Neural progenitor cell (in vitro differentiated cells): ENCODE measurements at places on chromosomes 2 and 18.

- DNase-seq = no peak
These were observed 21.2 kb upstream of the MAL start for GRCh38 chr2:95004287-95004686.

DNA sequence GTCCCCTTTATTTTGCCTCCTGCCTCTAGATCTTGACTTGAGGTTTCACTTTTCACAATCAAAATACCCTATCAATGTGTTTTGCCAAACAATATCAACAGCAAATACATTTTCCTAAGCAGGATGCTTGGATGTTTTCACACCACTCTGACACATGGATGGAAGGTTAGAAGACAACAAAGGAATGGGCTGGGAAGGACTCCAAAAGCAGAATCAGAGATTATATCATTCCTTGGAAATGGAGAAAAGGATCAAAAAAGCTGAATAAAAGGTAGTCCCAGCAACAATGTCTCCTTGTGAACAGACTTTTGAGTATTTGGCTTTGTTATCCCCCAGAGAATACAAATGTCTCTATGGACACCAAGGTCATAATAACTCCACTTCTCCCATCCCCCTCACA, 170.8 kb downstream of the ETAA1 start:
- no peak for DNase-seq

GRCh38 chr2:71850306-71850801, 297.3 kb downstream of the CYP26B1 start:
- DNase-seq = no peak

GRCh38 chr2:235898766-235899165, 269.4 kb downstream of the GBX2 start:
- no peak for DNase-seq

DNA sequence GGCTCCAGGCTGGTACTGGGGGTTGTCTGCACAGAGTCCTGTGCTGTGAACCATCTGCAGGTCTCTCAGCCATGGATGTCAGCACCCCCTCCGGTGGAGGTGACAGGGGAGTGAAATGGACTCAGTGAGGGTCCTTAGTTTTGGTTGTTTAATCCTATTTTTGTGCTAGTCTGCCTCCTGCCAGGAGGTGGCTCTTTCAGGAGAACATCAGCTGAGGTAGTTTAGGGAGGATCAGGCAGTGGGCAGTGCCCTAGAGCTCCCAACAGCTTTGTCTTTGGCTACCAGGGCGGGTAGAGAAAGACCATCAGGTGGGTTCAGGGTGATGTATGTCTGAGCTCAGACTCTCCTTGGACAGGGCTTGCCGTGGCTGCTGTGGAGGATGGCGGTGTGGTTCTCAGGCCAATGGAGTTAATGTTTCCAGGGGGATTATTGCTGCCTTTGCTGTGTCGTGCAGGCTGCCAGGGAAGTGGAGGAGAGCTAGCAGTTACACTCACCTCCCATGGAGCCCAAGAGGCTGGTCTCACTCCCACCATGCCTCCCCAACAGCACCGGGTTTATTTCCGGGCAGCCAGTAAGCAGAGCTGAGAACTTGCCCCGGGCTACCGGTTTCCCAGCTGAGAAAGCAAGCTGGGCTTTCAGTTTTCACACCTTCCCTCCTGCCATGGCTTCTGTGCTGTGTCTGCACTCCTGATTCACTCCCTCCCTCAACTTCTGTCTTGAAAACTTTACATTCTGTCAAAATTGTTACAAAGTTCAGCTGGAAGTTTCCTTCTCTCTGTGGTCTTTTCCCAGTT, 563.4 kb downstream of the XIRP2 start:
- no peak for DNase-seq

DNA sequence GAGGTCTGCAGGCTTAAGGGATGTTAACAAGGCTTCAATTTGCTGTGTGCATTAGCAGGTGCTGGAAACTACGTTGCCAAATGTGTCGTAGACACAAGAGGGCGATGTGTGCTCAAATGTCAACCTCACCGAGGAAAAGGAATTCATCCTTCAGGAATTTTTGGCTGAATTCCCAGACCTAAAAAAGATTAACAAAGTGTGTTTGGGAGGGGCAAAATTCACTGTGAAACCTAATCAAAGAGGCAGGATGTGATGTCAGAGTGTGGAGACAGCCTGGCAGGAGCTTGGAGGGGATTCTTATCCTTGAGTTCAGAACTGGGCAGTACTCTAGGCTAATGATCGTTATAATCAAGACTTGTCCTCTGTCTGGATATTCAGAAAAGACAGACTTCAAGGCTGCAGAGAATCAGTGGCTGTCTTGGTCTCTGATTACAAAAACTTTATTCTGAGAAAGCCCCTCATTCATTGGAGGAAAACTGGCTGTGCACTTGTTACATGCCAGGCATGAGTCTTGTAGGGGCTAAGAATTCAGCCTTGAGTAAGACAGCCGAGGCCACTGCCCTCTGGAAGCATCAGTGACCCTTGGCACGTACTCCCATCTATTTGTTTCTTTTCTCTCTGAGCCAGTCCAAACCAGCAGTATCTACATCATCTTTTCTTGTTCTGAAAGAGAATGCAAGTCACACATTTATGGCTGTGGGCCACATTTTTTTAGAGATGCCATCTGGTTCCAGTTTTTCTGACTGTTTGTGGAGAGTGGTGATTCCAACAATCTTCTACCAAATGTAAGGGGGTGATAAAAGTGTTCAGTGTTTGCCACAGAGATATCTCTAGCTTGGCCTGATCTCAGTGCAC, 18.7 kb upstream of the SCYGR1 start:
- DNase-seq = peak; percentile 85

DNA sequence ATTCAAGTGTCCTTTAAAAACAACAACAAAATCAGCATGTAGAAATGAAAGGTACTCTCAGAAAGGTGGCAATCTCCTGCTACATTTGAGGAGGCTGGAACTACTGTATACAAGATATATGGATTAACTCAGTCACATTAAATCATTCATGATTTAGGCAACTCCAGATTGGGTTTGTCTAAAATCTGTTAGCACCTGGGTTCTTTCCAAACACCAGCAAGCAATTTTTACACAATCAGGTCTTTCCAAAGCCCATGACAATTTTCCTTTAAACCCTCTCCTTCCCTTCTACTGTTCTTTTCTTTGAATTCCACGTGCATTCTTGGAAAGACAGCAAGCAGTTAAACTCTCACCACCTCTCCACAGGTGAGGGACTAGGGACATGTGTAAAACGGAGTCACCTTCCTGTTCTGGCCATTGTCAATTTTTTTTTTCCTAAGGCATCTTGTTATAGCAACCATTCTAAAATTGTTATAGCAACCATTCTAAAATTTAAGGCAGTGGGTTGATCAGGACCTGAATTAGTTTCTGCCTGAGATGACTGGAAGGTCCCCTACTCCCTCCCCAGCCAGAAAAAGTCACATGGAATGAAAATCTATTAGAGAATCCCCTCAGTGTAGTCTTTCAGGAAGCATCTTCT, 113.9 kb downstream of the ANKRD44 start:
- DNase-seq = no peak

- no peak for DNase-seq
These were observed 13.7 kb upstream of the FAHD2A start for GRCh38 chr2:95388856-95389244.

DNA sequence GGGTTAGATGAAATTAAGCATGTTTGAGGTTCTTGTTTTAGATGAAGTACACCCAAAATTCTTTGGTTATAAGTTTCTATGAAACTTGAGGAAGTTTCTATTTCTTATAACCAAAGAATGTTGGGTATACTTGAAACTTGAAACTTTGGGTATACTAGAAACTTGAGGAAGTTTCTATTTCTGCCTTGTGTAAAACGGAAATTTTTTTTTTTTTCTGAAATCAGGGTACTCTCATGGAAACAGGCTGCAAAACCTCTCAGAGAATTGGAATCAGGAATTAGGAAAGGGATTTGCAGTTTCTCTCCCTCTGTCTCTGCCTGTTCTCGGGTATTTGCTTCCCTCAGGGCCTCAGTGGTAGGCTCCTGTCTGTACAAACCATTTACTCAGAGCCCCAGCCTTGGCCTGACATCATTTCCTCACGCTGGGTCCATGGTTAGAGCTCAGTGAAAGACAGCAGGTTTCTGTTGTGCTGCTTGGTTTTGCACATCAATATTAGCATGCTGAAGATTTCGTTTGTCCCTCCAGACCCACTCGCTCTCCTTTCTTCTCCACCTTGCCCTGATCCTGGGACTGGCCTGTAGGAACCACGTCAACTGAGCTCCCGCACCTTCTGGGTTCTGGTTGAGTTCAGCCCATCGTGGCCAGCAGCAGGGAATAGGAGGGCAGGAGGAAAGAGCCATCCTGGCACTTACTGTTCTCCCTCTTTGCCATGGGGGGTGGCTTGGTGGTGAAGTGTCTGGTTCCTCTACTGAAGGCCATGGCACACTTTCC, 106.4 kb downstream of the POLR1A start:
- DNase-seq = no peak

- DNase-seq = no peak
These were observed 932.6 kb downstream of the SOCS6 start for GRCh38 chr18:71221405-71221804.

- DNase-seq = no peak
These were observed 321.6 kb upstream of the HS6ST1 start for GRCh38 chr2:128640166-128640844.

- DNase-seq = no peak
These were observed 487.5 kb downstream of the SUCLG1 start for GRCh38 chr2:83971547-83971946.

DNA sequence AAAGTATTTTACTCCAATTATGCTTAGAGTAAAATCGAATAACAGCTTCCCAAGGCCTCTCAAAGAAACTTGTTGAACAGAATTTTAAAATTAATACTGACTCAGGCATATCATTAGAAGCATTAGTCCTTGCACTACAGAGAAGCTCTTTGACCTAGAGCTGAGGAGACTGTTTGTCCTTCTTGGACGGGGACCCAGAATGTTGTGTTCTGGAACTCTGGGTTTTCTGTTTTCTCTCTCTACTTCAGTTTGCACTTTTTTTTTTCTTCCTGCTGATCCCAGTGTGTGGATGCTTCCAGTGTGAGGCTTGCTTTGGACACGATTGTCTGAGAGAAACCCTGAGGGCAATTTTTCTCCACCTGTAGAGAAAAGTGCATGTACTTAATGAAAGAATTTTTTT, 847.6 kb downstream of the SOCS6 start:
- DNase-seq = no peak

DNA sequence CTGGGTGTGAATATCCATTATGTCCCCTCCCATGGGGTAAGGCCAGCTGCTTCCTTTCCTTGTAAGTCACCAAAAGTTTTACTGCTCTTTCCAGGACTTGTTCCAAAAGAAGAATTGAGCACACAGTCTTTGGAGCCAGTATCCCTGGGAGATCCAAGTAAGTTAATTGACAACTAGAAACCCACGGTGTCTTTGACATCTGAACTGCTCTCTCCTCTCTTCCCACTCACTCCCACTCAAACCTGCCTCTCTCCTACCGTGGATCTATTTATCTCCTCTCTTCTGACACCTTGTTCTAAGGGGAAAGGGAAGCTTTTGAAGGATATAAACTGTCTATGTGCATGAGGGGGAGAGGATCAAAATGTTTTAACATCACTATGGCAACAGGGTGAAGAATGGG, 86.7 kb downstream of the VIT start:
- no peak for DNase-seq

- no peak for DNase-seq
These were observed 172.1 kb downstream of the MYCN start for GRCh38 chr2:16112251-16112971.

GRCh38 chr2:201574766-201575165, 68.5 kb downstream of the TMEM237 start:
- DNase-seq = no peak

DNA sequence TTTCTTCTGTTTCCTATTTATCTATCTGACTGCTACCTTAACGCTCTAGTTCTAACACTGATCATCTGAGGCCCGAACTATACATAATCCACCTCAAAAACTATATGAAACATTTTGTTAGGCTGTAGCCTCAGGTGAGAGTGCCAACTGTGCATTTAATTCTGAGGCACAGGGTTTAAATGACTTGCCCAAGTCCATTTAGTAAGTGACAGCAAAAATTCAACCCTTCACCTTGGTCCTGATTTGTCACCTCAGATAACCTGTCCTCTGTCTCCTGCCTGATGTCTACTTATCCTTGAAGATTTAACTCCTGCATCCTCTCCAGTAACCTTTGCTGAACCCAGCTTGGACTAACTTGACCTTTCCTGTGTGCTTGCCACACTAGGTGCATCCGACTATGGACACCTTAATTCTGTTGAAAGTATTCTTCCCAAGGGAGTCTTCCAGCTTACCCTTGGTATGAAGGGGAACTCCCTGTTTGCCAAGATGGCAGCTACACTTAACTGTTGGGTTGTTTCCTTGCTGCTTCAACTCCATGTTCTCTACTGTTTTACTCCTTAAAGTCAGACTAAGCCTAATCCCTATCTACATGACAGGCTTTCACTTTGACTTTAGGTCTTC, 23.5 kb downstream of the CD302 start:
- DNase-seq = no peak

- DNase-seq = peak; percentile 57
These were observed at the start of gene MXD1 for GRCh38 chr2:69914950-69915945. Gene MXD1, plus strand, starts transcription at chr2:69915109. Its CDS starts 222 bp downstream, at chr2:69915331.

DNA sequence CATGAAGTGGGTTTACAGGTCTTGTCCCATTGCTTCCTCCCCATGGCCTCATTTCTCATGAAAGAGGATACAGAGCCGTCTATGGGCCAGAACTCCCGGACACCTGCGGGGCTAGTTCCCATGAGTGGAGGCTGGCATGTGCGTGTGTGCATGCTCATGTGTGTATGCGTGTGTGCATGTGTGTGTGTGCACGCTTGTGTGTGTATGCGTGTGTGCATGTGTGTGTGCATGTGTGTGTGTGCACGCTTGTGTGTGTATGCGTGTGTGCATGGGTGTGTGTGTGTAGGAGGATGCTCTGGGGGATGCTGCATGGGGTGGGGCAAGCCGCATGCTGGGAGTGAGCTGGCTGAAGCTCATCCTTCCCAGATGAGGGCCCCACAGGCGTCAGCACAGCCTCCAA, 20.8 kb downstream of the INHBB start:
- DNase-seq = no peak

GRCh38 chr2:13021470-13021957, 304.8 kb downstream of the TRIB2 start:
- DNase-seq = no peak

GRCh38 chr18:42534313-42534712, 579.3 kb downstream of the PIK3C3 start:
- no peak for DNase-seq

GRCh38 chr2:107414376-107414775, 412.3 kb upstream of the RGPD4 start:
- DNase-seq = no peak

DNA sequence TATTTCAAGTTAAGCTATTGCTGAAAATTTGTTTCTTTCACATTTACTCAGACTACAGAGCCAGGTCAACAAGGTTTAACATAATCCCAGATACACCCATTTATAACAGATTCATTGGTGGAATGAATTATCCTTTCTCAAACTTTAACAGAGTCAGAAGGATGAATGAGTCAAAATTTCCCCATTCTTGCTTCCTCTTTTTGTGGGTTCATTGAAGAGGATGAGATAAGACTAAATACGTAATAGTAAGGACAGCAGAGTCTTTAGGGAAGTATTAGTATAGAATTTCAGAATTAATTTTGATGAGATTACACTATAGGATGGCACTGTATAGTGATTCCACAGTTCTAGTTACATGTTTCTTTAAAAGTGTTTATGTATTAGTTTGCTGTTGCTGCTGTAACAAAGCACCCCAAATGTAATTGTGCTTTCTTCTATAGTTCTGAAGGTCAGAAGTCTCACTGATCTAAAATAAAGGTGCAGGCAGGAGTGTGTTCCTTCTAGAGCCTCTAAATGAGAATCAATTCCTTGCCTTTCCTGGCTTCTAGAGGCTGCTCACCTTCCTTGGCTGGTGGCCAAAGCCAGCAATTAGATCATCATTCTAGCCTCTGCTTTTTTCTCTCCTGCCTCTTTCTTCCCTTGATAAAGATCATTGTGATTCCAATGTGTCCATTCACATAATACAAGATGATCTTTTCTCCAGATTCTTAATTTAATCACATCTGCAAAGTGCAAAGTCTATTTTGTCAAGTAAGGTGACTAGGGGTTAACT, 309.3 kb upstream of the PIK3C3 start:
- DNase-seq = no peak
